ENCODE measurements at places on chromosomes 2 and 18.

DNA sequence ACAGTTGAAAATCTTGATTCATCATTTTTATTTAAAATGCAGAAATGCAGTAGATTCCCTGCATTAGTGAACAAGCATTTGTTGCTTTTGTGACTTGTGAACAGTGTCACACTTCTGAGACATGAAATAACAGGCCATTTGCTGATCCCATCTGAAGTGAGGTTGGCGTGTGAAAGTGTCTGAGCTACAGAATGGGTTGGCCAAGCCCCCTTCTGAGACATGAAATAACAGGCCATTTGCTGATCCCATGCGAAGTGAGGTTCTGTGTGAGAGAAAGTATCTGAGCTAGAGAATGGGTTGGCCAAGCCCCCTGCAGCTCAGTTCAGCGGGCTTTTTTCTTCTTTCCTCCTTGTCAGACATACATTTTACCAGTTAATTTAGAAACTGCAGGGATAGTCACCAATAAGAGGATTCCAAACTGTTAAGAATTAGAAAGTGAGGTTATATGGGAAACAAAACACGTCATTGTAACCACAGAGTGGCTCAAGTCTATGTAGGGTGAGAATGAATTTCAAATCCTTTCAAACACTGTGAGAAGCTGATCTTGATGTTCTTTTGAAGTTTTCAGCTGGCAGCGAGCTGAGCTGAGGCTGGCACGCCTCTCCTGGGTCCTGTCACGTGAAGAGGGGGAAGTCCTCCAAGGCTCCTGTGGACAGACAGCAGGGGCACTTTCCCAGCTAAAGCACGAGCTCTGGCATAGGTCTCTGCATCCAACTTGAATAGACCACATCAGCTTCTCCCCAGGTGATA is 339.2 kb upstream of the SALL3 start:
- no peak for DNase-seq

DNA sequence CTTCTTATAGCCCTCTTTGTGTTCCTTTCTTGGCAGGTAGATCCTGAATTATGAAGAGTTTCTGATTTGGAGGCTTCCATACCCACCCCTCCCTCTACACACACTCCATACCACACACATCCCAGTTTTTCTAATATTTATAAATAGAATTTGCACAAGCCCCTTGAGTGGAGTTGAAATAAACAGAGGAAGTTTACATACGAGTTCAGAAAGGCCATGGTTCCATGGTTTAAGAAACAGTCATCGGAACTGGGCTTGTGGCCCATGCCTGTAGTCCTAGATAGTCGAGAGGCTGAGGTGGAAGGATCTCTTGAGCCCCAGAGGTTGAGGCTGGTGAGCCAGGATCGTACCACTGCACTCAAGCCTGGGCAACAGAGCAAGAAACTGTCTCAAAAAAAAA is 62.7 kb upstream of the TANC1 start:
- DNase-seq = no peak

GRCh38 chr2:189008555-189009262 is 34.5 kb downstream of the COL3A1 start:
- no peak for DNase-seq

GRCh38 chr2:102112692-102113665 is 29.6 kb upstream of the IL1R1 start:
- DNase-seq = no peak

- DNase-seq = no peak
Measured at GRCh38 chr18:2699001-2699400, 43.5 kb downstream of the SMCHD1 start.

GRCh38 chr18:62784966-62785413 is 69.6 kb downstream of the PHLPP1 start:
- DNase-seq = peak; percentile 30

- no peak for DNase-seq
Measured at GRCh38 chr2:62589691-62590356, 83.8 kb upstream of the TMEM17 start.
